Upper lobe of left lung (tissue), 6 donors: ENCODE measurements at places on chromosomes 4 and X. TPM values are rescaled to one million over a fixed set of nuclear protein-coding genes. Genes with fewer than 3 reads are reported as not detected.
A peak's percentile ranks its signal among the peaks of the same experiment; 100 is the strongest.

GABRA4 gene
- total RNA-seq: not detected

LANCL3 gene
- 0.84 TPM for total RNA-seq

RNF212 gene
- 5.6 TPM for total RNA-seq

NWD2 gene
- not detected for total RNA-seq

DNA sequence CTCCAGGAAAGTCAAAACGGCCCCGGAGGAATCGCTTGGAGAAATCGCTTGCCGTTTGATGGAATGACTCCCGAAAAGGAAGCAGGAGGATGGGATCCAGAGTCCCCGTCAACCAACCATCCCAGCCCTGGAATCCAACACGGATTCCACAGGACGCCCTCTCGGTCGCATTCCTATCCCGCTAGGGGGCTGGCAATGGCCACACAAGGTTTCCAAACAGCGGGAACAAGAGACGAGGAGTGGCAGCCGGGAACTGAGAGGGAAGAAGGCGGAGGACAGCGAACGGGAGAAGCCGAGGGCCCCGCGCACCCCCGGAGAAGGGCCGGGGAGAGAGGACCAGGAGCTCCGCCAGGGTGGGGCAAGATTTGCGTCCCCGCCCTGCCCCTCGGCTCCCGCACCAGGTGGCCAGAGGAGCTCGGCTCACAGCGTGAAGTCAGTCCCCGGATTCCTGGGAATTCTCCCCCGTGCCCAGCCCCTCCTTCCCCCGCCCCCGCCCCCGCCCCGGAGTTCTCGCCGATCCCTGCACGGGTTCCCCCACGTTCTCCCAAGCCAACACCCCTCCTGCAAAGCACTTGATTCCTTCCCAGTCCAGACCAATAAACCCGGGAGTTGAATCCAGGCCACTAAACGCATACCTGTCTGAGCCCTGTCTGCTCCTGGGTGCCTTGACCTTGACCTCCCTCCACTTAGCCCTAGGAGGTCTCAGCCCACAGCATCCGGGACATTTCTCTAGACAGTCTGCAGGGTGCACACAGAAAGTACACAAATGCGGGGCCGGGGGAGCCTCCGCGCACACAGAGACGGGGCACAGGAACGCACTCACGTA, 1.4 kb downstream of the PDZD4 start:
- DNase-seq: peak; percentile 34

DNA sequence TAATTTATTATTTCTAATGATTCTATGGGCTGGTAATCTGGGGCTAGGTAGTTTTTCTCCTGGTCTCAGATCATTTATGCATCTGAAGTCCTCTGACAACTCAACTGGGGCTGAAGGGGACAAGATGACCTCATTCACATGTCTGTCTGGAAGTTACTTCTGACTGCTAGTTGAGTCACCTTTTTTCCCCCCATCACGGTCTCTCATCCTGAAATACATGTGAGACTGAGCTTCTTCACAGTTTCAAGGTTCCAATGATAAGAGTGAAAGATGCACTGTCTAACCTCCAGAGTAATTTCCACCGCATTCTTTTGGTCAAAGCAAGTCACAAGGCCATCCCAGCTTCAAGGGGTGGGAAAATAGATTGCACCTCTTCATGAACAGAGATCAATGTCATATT, 356.7 kb upstream of the RPS6KA3 start:
- DNase-seq: no peak
